NCI-H2171 treated with DMSO at 0.1 percent for 48 hours (cell line): ENCODE measurements at places on chromosomes 11 and 22.

GRCh38 chr11:104361975-104362374, 198.0 kb upstream of the PDGFD start:
- DNase-seq, result no peak

DNA sequence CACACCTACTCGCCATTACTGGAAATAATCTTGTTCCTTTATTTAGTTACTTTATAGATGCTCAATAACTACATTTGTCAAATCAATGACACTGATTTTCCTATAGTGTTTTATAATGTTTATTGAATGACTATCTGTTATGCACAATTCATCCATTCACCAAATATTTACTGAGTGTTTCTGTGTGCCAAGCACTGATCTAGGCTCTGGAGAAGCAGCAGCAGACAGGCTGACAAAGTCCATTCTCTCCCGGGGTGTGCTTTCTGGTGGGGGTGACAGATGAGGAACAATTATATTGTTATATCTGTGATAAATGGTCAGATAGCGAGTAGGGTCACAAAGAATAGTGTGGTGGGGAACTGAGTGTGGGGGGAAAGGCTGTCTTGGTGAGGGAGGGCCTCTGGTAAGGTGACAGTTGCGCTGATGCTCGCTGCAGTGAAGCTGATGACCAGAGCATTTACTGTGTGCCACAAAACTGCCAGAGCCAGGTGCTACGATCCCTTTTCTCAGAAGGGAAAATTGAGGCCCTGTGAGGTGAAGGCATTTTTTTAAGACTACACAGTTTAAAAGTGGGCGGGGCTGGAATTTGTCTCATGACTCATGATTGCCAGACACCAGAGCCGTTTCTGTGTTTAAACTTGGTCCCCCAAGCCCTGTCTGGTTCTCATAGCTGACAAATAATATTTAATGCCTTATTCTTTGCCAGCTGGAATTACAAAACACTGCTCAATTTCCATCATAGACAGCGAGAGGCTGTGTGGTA, 10.2 kb downstream of the PACS1 start:
- DNase-seq, result no peak

GRCh38 chr11:92284558-92284957, 59.9 kb downstream of the FAT3 start:
- DNase-seq, result no peak

- DNase-seq, result no peak
These were observed 30.9 kb downstream of the PTPRJ start for GRCh38 chr11:48011102-48011797.
